Activated CD8-positive, alpha-beta memory T cell treated with anti-CD3 and anti-CD28 coated beads for 4 hours (primary cell): ENCODE measurements at places on chromosomes 3 and 15.

DNA sequence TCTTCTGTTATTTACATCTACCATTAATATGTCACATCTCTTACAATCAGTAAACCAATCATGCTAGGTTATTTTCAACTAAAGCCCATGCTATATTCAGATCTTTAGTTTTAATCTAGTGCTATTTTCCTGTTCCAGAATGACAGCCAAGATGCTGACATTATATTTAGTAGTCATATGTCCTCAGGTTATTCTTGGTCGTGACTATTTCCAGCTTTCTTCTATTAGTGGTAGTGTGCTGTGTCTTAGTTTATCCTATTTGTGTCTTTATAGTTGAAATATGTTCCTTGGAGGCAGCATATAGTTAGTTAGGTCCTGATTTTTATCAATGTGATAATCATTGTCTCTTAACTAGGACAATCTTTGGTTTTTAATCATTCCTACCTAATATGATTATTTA is 566.5 kb downstream of the CADM2 start:
- DNase-seq, result no peak

- DNase-seq, result no peak
Measured at GRCh38 chr15:85906640-85907039, 111.9 kb upstream of the KLHL25 start.

GRCh38 chr3:63847718-63848450 is 15.7 kb downstream of the THOC7 start:
- no peak for DNase-seq

GRCh38 chr3:41715376-41715775 is 246.5 kb downstream of the ULK4 start:
- DNase-seq, result no peak

DNA sequence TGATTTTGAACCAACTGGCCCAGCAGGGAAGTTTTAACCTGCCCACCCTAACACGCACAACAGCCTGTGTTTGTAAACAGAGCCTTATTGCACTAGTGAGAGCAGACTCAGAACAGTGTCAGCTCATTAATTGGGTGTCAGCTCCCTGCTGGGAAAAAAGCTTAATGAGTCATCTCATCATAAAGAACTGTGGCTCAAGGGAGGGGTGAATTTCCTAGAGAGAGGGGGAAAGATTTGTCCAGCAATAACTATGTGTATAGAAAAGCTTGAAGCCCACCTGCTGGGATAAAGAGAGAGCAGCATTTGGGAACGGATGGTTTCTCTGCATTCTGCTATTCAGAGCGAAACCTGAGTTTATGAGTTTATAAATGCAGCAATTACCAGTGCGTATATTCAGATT is 48.9 kb upstream of the GMNC start:
- DNase-seq, result no peak

- no peak for DNase-seq
Measured at GRCh38 chr3:121724130-121724529, 25.4 kb downstream of the GOLGB1 start.

DNA sequence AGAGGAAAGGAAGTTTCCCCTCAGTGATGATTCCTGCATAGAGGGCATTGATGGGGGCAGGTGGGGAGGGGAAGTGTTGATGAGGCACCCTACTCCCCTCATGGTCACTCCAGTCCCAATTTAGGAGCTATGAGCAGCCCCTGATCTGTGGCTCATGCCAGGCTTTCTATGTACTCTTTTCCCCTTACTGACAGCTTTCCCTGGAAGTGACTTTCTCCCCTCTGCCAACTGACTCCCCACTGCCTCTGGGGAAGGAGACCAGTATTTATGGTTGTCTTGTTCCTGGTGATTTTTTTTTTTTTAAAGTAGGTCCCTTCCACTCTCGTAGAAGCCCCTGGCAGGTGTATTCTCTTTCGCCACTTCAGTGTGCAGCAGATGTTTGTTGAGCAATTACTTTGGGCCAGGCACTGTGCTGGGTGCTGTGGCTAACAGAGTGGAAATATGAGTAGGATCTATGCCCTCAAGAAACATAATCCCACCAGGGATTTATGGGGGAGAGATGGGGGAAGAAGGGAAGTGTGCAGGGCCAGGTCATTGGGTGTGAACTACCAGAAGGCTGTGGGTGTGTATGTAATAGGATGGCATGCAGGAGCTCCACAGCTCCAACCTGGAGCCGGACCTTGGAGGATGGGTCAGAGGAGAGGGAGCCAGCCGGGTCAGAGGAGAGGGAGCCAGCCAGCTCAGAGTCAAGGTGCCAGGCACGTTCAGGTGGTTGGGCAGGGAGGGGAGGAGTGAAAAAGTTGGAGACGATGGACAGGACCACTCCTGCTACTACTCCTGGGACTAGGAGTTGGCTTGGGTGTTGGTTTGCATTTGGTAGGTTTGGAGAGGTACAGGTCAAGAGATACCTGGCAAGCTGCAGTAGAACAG is 3.5 kb downstream of the SMAD6 start:
- DNase-seq, result no peak

- DNase-seq, result no peak
Measured at GRCh38 chr15:67809866-67810265, 15.4 kb upstream of the SKOR1 start.

GRCh38 chr3:48999085-48999858 is 7.9 kb upstream of the WDR6 start:
- DNase-seq, result no peak

GRCh38 chr3:146273721-146274407 is 23.0 kb upstream of the PLSCR4 start:
- DNase-seq, result no peak

DNA sequence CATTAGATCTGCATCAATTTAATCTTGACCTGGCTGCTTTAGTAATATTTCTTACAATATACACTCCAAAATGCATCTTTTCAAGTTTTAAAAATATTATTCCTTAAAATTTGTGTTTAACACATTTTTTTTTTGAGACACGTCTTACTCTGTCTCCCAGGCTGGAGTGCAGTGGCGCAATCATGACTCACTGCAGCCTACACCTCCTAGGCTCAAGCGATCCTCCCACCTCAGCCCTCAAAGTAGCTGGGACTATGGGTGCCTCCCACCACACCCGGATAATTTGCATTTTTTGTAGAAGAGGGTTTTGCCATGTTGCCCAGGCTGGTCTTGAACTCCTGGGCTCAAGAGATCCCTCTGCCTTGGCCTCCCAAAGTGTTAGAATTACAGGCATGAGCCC is 73.6 kb downstream of the ETV5 start:
- DNase-seq, result no peak
